Spleen (tissue), 13 donors: ENCODE measurements at places on chromosomes 7 and 10. TPM values are rescaled to one million over a fixed set of nuclear protein-coding genes. Genes with fewer than 3 reads are reported as not detected.

The AUTS2 gene
- total RNA-seq: 18.6 TPM

The ANXA8L1 gene
- total RNA-seq: not detected

The SEMA4G gene
- 1.1 TPM for total RNA-seq

The NUTM2A gene
- 3.7 TPM for total RNA-seq

The TMEM213 gene
- not detected for total RNA-seq

The PLAU gene
- 24.4 TPM for total RNA-seq

The CCDC172 gene
- not detected for total RNA-seq

The SYT15 gene
- total RNA-seq: 8.4 TPM

The ZNF479 gene
- not detected for total RNA-seq

The CLEC5A gene
- 0.41 TPM for total RNA-seq

The KLHDC10 gene
- 33.7 TPM for total RNA-seq

The BEND7 gene
- 15.1 TPM for total RNA-seq

The LGI1 gene
- not detected for total RNA-seq

The VIPR2 gene
- 0.97 TPM for total RNA-seq

The ZNF804B gene
- not detected for total RNA-seq

The CELF2 gene
- total RNA-seq: 180 TPM

The CUZD1 gene
- 1.8 TPM for total RNA-seq

The UCN3 gene
- not detected for total RNA-seq

The ENO4 gene
- total RNA-seq: not detected

The CLCN1 gene
- total RNA-seq: 0.19 TPM

The CTAGE8 gene
- 1.5 TPM for total RNA-seq

The AKR1C4 gene
- not detected for total RNA-seq

The TMEM178B gene
- 2.6 TPM for total RNA-seq

The GPNMB gene
- total RNA-seq: 26.7 TPM

The CALY gene
- total RNA-seq: 0.30 TPM

The RPS24 gene
- 1,087 TPM for total RNA-seq
